ENCODE measurements at places on chromosomes 5 and 9.

DNA sequence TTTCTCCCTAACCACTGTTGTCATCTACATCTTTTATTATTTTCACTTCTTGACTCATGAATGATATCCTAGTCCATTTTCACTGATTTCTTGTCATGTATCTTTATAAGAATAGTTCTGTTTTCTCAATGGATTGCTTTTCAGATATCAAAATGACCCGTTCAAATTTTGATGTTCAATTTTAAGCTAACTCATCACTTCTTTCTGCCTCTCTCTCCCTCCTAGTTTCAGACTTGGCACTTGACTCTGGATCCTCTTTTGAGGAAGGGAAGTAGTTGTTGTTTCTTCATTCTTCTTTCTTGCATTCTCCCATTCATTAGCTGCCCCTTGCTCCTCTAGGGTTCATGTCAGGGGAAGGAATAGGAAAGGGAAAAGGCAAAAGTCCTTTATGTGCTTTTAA, 23.7 kb downstream of the CSNK1G3 start:
- no peak for DNase-seq

DNA sequence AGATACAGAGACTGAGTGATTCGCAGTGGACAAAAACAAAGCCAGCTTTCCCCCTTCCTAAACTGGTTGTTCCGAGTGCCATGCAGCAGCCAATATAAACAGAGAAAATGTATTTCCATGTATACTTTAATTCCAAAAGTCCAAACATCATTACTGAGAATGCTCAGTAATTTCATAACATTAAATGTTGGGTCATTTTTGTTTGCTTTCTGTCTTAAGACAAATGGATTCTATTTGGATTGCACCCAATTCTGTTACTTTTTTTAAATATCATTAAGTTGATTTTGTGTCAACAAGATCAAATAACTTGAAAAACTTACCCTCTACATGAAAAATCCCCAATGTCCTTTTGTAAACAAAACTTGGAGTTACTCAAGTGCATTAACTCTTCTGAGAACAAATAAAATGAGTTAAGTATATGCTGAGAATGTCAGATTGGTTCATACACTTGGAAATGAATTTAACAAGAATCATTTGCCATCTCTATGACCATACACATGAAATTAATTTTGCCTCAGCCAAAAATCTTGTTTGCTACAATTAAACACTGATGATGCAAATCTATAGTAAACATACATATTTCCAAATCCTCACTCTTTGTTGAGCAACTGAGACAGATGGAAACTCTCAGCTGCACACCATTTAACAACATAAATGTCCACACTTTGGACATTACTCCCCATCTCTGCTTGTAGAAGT, 19.4 kb downstream of the LURAP1L start:
- no peak for DNase-seq

- DNase-seq: peak; percentile 27
These were observed 58.8 kb downstream of the MTRR start for GRCh38 chr5:7927466-7928375.

DNA sequence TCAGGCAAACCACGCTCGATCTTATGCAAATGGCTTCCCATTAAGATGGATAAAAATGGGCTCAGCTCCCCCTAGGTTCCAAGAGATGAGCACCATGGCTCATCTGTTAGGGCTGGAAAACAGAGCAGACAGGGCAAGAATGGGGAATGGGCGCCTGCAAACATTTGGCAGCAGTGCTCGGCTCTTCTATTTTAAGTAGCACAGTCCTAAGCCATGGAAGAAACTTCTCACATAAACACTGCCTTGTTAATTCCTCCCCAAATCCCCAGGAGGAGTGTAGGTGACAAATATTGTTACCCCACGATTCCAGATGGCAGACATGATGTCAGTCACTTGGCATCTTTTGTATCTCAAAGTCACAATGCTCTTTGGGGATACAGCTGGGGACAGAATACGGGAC, 221.8 kb downstream of the ICE1 start:
- DNase-seq: no peak

- no peak for DNase-seq
These were observed 31.0 kb downstream of the TNPO1 start for GRCh38 chr5:72847439-72847838.

DNA sequence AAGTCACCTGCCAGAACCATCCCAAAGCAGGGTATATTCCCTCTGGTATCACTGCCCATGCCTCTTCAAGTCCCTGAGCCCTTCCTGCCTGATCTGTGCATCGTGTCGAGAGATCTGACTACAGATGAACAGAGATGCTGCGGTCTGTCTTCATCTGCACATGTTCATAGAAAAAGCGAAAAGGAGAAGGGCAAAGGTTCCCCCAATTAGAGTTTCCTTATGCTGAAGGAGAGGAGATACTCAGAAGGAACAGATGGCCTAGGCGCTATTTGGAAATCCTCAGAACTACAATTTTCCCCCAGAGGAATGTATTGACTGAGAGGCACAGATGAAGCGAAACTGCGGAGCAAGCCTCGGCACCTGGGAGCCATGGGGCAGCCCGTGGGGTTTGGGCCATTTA, 170.9 kb downstream of the SEC61B start:
- no peak for DNase-seq

DNA sequence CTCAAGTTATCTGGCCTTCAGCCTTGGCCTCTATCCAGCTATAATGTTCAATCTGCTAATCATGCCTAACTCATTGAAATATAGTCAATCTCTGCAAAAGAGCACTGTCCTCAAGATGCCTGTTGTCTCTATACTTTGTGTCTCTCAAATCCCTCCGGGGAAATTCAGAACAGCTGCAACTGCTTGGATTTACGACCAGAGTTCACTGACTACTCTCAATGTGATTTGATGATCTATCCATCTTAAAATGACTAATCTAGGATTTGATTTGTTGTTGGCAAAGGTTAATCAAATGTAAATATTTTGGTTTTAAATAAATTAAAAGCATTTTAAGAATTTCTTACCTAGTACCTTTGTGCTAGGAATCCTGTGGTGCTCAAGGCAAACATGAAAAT, 40.9 kb downstream of the SVEP1 start:
- no peak for DNase-seq

DNA sequence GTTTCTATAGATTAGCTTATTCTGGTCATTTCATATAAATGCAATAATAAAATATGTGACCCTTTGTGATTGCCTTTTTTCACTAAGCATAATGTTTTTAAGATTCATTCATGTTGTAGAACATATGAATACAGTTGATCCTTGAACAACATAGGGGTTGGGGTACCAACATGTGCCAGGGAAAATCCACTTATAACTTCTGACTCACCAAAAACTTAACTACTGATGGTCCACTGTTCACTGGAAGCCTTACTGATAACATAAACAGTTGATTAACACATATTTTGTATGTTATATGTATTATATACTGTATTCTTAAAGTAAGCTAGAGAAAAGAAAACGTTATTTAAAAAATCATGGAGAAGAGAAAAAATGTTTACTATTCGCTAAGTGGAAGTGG, 12.1 kb downstream of the ARHGEF37 start:
- DNase-seq: no peak

DNA sequence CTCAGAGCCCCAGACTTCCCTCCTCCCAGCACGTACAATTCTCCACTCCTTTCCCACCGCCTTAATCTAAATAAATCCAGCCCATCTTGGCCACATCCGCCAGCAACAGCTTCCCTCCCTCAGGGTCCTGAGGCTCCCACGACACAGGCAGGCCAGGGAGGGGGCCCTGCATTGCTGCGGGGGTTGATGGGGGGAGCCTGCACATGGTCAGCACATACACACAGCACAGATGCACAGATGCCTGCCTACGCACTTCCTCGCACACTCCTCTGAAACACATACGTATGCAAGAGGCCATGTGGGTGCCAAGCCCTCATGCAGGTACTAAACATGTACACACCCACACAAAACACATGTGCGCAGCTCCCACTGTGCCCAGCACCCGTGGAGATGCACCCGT, 14.8 kb downstream of the PDGFRB start:
- no peak for DNase-seq

DNA sequence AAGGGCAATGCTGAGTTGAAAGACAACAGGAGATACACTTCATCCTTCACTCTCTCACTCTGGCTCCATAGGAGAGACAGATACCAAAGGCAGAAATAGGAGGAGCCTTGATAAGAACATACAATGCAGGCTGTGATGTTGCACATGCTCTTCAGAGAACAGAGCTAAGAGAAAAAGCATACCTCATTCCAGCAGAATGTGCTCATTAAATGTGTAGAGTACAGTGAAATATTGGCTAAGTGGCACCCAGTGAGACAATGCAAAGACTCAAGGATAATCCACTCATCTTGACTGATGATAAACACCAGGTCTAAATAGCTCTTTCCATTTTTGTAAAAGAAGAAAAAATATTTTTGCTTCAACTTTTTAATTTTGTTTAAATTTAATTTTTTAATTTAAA, 139.7 kb downstream of the OR2K2 start:
- no peak for DNase-seq

GRCh38 chr5:135526924-135527323, 8.8 kb downstream of the NEUROG1 start:
- no peak for DNase-seq

DNA sequence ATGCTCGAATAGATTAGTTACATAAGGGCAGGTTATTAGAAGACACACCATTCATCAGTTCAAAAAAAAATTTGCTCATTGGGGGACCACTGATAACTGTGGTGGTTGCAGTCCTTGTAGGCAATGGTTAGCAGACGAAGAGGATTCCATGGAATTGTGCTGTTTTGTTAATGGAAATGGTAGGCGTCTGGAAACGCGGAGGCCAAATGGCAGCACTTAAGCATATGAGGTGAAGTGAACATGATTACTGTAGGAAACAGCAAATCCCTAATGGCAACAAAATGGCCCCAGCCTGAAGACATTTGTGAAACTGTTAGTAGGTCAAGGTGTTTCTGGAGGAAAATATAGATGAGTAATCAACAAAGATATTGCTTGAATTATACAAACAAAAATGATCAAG, 535.4 kb upstream of the PTPRD start:
- DNase-seq: no peak

DNA sequence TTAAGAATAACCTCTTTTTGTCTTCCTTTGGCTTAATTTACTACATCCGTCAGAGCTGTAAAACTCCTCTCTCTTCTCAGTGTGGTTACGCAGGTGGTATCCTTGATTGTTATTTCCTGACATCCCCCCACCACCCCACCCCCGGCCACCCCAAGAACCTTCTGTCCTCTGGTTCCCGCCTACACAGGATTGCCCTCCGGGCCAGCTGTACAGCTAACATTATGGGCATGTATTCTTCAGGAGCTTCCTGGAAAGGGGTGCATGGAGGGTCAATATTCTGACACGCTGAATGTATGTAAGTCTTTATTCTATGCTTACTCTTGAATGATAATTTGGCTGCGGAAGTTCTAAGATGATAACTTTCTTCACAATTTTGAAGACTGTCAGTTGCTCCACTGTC, 13.0 kb upstream of the ANP32B start:
- DNase-seq: no peak

DNA sequence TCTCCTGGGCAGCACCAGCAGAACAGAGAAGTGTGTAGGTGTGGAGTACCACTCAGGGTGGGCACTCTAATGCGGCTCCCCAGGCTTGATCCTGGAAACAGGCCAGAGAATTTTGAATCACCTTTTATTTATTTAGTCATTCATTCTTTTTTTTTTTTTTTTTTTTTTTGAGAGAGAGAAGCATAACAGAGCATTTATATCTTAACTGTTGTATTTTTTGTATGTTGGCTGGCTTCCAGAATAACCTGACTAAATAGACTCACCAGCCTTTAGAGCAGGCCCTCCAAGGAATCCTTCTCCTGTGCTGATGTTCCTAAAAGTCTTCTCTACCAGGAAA, 153.4 kb downstream of the PIK3R1 start:
- no peak for DNase-seq

DNA sequence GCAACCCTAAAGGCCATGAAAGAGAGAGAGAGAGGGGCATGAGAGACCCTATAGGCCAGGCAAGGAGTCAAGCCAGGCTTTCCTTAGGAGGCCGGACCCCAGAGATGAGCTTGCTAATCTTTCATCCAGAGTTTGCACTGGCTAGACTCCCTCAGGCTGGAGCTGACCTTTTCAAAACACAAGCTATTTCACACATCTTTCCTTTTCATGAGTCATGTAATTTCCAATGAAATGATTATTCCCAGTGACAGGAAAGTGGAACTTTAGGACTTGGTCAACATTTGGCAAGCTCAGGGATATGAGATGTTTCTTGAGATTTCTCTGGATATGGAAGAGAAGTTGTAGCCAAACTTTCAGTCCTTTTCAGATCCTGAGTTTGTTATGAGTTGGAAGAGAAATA, 117.7 kb downstream of the TARS1 start:
- DNase-seq: no peak

DNA sequence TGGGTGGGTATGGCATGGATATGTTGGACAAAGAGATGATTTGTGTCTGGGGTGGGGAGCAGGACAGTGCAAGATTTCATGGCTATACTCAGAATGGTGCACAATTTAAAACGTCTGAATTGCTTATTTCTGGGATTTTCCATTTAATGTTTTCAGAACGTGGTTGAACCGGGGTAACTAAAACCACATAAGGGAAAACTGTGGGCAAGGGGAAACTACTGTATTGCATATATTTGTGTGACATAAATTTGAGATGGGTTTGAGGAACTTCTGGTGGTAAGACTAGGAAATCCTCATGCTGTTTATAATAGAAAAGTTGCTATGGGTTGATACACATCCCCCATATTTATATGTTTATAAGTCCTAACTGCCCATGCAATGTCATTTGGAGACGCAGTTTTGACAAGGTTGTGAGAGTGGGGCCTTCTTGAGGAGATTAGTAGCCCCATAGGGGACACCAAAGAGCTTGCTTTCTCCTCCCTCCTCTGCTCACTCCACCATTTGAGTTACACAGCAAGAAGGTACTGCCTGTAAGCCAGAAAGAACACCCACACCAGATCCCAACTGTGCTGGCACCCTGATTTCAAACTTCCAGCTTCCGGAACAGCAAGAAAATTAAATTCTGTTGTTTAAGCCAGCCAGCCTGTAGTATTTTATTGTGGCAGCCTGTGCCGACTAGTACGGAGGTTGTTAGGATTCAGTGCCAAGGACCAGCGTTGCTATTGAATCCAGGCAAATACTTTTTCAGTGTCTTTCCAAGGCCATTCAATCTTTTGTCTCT, 2118.9 kb downstream of the MAT2B start:
- no peak for DNase-seq

DNA sequence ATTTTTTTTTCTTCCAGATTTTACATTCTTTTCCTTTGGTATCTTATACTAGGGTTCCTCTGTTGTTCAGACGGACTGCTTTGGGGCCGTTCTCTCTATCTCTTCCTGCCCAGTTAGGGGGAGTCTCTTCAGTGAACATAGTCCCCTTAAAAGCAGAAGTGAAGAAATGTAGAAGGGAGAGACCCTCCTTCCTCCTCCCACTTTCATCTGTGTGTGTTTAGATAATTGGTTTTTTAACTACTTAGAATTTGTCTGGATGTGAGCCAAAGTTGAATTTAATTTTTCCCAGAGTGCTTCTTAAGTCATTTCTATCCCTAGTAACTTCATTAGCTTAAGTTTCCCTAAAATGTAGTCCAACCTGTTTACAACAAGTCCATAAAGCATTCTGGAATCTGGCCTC, 167.5 kb downstream of the HACD4 start:
- DNase-seq: no peak

GRCh38 chr5:91164424-91164823, 218.7 kb downstream of the ARRDC3 start:
- DNase-seq: no peak

Measured in stimulated activated CD4-positive, alpha-beta T cell treated with anti-CD3 and anti-CD28 coated beads, Interleukin-1b, Interleukin-23, amount 100 ng/mL, for 48 hours (primary cell).